NCI-H1436 (cell line): ENCODE measurements at places on chromosomes 12 and 14.
A peak's percentile ranks its signal among the peaks of the same experiment; 100 is the strongest.

GRCh38 chr12:2853626-2854025 is 3.2 kb downstream of the TEX52 start:
- DNase-seq, result peak; percentile 19

- DNase-seq, result no peak
Observed at GRCh38 chr12:28780096-28780495, 369.0 kb upstream of the FAR2 start.

DNA sequence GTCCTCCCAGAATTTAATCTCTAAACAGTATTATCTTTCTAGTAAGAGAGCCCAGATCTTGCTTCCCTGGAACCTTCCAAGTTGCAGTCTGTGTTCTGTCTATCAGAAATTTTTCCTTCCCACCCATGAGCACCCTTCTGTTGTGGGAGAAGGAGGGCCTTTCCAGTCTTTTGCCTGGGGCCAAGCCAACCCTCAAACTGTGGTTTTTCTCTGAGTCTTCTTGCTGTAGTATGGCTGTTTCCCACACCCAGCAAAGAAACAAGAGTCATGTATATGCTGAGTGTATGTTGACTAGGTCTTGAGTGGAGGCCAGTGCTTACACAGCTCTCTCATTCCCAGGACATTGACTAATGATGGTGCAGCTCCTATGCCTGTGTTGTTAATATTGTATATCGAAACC is 104.5 kb downstream of the TGFB3 start:
- no peak for DNase-seq

- no peak for DNase-seq
Observed at GRCh38 chr12:21323736-21324135, 11.0 kb downstream of the SLCO1A2 start.

GRCh38 chr12:63440048-63440447 is 228.2 kb downstream of the DPY19L2 start:
- DNase-seq, result no peak

DNA sequence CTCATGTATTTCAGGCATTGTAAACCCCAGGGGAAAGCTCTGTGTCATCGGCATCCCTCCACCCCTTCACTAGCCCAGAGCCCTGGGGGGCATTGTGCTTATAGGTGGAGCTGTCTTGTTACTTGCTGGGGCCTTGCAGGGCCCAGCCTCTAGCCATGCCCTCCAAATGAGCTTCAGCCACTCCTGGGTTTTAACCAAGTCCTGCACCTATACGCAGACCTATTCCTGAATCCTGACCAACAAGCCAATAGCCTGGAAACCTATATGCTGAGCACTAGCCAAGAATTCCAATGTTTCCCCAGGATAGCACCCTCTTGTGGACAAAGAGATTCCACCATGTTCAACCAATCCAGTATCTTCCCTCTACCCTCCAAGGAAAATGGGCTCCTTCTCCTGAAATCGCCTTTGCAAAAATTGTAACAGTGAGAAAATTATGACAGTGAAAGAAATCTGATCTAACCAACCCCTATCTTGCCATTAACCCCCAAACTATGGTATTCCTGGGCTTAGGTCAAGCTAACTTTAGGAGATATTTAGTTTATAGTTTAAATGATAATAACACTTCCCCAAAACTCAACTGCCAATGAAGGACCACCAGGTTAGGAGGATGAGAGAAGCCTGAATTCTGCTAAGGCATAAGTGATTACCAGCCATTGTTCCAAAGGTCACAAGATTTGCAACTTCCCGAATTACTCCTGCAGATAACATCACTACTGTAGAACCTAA is 55.5 kb downstream of the TTC7B start:
- no peak for DNase-seq

- no peak for DNase-seq
Observed at GRCh38 chr12:14785568-14785967, 17.7 kb downstream of the WBP11 start.

DNA sequence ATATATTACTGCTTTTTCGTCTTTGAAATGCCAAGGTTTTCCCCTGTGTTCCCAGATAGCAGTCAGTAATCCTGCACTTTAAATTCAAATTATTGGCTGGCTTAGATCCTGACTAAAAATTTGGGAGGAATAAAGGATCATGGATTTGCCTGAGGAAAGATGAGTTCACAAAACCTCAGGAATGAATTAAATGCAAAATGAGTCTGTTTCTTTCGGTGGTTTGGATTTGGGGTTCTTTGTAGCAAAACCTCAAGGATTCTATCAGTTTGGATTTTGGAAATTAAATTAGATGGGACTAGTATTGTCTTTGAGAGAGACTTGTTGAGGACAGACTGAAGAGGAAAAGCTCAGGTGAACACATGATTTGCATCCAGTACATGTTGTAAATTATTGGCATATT is 36.1 kb downstream of the PPFIBP1 start:
- no peak for DNase-seq

GRCh38 chr14:54685286-54685845 is 118.4 kb downstream of the SAMD4A start:
- no peak for DNase-seq

- no peak for DNase-seq
Observed at GRCh38 chr12:20963762-20964161, 153.3 kb downstream of the SLCO1B3 start.

DNA sequence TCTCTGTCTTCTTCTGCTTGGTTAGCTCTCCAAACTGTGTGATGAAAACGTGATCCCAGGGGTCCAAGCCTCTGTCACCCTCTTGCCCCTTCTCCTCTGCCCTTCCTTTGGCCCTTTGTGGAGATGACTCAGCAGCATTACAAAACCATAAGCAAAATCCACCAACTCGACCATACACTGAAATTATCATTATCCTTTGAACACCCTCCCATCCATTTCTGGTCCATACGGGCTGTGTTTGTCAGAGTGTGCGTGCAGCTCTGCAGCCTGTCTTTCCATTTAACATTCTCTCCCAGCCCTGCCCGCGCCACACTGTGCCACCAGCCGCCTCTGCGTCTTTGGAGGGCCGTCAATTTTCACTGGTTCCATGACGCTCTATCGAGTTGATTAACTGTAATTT is 69.2 kb downstream of the SLC25A47 start:
- peak; percentile 65 for DNase-seq

GRCh38 chr12:66275040-66275439 is 27.3 kb upstream of the HELB start:
- DNase-seq, result no peak

- no peak for DNase-seq
Observed at GRCh38 chr14:21015312-21015711, 9.5 kb downstream of the NDRG2 start.

DNA sequence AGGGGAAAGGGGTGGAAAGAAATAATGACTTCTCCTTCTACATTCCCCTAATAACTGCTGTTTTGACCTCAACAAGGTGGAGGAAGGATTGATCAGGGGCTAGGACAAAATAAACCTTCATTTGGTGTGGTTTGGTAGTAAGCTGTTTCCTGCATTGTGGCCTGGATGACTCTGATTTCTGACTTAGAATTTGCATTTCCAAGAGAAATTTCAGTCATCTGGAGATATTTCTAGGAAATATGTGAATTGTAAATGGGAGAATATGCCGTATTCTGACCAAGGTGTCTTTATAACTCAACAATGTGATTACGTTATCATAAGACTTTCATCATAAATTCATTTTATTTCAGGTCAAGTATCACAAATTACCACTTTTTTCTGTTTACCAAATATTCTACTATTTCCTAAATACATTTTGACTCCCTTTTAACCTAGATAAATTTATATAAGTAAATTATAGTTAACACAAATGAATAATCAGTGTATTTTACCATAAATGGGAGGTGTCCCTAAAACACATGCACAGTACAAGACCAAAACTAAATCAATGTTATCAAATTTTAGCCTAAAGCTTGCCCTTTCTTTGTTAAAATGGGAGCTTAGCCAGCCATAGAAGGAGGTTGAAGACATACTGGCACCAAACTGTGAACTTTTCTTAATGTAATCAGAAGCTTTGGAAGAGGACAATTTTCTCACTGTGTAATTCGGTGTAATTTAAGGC is 828.8 kb downstream of the TMTC2 start:
- DNase-seq, result no peak

DNA sequence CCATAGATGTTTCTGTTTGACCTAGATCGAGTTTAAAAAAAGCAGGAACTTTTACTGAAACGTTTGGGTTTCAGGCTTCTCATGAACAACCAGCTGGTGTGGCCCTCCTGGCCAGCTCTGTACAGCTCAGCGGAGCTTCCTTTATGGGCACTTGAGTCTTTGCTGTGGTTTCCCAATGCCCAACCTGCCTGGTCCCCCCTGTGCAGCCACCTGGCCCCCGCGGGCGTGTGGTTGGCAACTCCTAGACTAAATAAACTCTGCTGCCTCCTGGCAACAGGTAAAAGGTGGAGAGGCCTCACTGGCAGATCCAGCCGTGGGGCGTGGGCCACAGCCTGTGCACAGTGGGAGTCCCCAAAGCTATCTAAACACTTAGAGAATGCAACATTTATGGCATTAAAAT is 38.7 kb downstream of the ADGRD1 start:
- no peak for DNase-seq

GRCh38 chr14:53894456-53894855 is 62.2 kb downstream of the BMP4 start:
- DNase-seq, result no peak

DNA sequence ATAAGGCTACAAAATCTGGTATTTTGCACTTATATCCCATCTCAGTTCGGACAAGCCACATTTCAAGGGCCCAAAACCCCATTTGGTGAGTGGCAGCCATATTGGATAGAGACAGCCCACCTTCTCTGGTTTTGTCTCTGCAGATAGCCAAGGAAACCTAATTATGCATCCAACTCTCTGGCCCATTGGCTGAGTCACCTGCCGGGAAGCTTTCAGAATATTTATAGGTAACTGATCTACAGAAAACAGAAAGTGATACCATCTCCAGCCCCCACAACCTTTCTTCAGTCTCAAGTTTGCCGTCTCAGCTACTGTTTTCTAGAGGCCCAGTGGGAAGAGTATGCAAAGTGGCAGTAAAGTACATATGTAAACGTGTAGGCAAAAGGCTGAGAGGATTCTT is 33.7 kb upstream of the PPP1CC start:
- DNase-seq, result no peak

GRCh38 chr12:46485853-46486252 is 113.3 kb upstream of the SLC38A2 start:
- DNase-seq, result no peak

- DNase-seq, result no peak
Observed at GRCh38 chr12:10243818-10244520, 31.3 kb downstream of the GABARAPL1 start.

DNA sequence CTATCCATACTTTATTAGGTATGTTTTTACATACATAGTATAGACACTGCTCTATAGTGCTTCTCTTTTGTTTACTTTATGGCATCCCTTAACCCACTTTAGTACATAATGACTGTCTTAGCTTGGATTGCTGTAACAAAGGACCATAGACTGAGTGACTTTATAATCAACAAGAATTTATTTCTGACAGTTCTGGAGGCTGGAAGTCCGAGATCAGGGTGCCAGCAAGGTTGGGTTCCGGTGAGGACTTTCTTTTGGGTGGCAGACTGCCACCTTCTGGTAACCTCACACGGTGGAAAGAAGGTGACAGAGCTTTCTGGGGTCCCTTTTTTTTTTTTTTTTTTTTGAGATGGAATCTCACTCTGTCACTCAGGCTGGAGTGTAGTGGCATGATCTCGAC is 48.6 kb upstream of the PPM1H start:
- no peak for DNase-seq

- no peak for DNase-seq
Observed at GRCh38 chr12:51908876-51909592, 1.7 kb downstream of the ACVRL1 start.

- DNase-seq, result no peak
Observed at GRCh38 chr12:123006977-123007376, 26.5 kb downstream of the ARL6IP4 start.

- no peak for DNase-seq
Observed at GRCh38 chr12:124904306-124905098, 9.9 kb downstream of the UBC start.

DNA sequence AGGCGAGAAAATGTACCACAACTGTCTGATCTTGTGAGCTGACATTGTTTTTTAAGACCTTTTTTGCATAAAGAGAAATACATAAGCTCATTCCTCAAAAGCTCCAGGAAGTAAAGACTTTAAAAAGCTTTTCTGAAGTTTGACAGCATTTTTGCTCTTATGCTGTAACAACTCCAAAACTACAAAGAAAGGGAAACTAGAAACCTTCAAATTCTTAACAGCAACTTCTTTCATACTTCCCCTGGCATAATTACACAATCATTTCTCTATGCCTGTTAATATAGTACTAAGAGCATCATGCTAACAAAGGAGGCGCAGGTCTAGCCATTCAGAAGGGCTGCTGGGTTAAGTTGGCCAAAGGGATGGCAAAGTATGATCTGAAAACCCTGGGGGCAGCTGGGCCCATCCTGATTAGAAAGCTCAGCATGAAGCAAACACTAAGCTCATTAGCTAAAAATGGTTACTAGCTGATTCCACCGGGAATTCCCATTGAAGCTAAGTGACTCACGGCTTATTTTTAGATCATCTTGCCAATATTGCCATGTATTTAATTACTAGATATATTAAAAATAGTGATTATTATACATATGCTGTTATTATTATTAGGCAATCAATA is 26.1 kb upstream of the ANP32D start:
- DNase-seq, result no peak

- DNase-seq, result no peak
Observed at GRCh38 chr14:32666308-32666707, 272.4 kb upstream of the NPAS3 start.

DNA sequence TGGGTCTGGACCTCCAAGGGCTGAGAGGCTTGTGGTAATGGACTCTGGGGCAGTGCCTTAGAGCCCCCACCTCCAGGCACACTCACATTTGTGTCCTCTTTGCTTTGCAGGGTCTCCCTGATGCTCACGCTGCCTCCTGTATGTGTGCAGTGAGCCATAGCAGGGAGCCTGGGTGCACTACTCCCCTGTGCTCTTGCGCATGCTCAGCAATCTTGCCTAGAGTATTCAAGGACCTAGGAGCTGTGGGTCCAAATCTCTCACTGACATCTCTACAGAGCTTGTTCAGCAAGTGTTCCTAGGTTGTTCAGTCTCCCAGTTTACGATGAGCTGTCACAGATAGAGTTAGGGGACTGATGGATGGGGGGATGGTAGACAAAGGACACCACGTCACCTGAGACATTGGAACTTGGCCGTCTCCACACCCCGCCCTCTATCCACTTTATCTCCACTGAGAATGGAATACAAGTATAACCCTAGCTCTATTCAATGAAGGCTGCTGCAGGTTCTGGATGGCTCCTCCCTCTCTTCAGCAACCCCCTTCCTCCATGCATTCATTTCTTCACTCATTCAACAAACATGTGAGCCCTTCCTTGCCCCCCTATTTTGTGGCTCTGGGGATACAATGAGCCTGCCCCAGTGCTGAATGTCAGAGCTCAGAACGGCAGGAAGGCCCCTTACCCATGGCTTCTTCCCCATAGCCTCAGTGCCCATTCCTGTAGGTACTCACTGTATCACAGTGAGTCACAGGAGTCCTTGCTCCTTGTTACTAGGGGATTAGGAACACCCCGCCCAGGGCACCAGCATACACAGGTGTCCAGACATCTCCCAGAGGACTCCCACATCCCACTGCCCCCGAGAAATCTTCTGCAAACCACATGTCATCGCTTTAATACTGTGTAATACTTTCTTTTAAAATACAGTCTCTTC is 31.2 kb downstream of the FIGNL2 start:
- no peak for DNase-seq

- no peak for DNase-seq
Observed at GRCh38 chr12:97575403-97576193, 113.0 kb downstream of the RMST start.
